Ovary (tissue), 10 donors: ENCODE measurements at places on chromosomes 7 and 10. TPM values are rescaled to one million over a fixed set of nuclear protein-coding genes. Genes with fewer than 3 reads are reported as not detected.

- H3K27ac ChIP-seq, result no peak overlapping the region
- no peaks in the 10 kb centered on the region for H3K27me3 ChIP-seq
- no peak for DNase-seq
These were observed 314.5 kb upstream of the SEMA3C start for GRCh38 chr7:81233208-81233940.

DNA sequence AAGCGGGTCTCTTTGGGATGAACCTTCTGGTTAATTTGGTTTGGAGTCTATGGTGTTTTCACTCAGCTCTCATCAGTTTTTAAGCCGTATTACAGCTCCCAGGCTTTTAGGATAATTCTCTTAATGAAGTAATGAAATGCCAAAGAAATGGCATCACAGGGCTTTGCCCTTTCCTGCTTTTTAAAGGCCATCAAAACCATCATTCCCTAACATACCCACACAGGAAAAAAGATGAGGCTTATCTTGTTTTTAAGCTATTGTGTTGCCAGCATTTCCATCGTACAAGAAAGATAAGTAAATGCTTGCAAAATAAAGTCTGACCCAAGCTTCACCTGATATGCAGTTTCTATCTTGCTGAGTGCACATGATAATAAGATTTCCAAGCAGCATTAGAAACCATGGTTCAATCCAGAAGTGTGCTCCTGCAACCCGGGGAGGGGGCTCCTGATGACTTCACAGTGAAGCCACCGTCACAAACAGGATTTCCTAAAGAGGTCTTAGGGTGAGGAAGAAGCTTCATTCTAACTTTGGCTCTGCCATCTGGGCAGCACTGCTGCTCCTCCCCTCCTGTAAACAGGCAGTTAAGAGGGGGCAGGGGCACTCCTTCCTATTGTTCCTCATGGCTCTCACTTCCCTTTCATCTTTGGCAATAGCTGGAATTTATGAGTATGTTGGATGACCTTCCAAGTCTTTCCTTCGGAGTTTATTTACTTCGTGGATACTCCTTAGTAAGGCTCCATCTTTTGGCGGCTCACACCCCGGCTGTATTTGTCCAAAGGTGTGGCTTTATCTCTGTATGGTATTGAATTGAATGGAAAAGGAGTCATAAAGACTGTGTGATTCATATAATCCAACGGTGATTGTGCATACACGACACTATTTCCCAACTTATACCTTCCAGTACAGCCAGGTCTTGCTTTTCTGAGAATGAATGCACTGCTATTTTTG, 55.2 kb upstream of the FAM133B start:
- no peak overlapping the region for H3K27ac ChIP-seq
- H3K4me1 ChIP-seq, result peaks cover 4% of the 10 kb centered on the region
- no peaks in the 10 kb centered on the region for H3K27me3 ChIP-seq
- no peak for DNase-seq
- H3K4me3 ChIP-seq, result no peak overlapping the region

DNA sequence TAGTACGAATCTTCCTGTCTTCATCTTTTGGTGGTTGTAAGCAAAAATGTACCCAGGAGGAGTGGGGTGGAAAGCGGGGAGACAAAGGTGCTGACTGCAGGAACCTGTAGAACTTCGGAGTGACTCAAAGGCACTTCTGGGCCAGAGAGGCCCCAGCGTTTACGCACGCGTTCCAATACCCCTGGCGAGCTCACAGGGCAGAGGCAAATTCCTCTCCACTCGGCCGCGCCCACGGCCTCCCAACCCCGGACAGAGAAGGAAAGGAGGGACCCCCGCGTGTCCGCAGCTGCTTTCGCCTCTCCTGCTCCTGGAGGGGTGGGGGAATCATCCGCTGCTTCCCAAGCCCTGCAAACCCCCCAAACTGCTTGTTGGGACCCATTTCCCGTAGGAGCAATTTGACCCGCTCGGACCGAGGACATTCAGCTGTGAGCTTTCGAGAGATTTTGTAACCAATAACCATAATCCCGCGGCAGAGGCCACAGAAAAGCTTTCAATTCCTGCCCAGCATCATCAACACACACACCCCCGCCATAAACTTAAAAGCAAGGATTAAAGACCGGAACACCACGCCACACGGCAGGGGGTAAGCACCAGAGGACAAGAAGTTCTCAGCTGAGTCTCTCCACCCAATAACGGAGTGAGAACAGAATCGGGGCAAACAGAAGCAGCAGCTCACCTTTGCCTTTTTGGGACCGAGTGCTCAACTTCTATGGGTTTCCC, 2.3 kb downstream of the IGF2BP3 start:
- no peak overlapping the region for H3K27ac ChIP-seq
- peaks cover 7% of the 10 kb centered on the region for H3K4me1 ChIP-seq
- H3K36me3 ChIP-seq, result no peaks in the 10 kb centered on the region
- DNase-seq, result no peak
- H3K4me3 ChIP-seq, result no peak overlapping the region
- H3K27me3 ChIP-seq, result peaks cover 17% of the 10 kb centered on the region

DNA sequence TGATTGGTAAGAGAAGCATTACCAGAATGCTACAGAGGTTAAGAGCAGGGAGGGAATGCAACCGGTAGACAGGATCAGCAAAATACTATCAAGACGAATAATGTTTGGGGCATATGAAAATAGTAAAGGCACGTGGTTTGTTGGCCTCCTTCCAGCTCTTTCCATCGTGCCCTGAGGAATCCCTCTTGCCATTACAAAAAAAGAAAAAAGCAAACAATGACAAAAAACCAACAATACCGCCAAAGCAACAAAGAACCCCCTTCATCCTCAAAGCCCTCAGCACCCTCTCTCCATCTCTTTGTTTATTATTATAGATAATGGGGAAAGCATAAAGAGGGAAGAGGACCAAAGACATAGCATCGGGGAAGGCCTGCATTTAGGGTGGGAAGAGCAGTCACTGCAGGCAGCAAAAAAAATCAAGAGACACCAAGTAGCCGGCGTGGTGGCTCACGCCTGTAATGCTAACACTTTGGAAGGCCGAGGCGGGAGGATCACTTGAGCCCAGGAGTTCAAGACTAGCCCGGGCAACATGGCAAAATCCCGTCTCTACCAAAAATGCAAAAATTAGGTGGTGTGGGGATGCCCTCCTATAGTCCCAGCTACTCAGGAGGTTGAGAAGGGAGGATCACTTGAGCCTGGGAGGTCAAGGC, 78.0 kb downstream of the HIP1 start:
- H3K4me1 ChIP-seq, result peaks cover 18% of the 10 kb centered on the region
- no peaks in the 10 kb centered on the region for H3K36me3 ChIP-seq
- DNase-seq, result no peak
- no peak overlapping the region for H3K4me3 ChIP-seq
- no peak overlapping the region for H3K27ac ChIP-seq

BMPER gene
- 5.4 TPM for total RNA-seq

DNA sequence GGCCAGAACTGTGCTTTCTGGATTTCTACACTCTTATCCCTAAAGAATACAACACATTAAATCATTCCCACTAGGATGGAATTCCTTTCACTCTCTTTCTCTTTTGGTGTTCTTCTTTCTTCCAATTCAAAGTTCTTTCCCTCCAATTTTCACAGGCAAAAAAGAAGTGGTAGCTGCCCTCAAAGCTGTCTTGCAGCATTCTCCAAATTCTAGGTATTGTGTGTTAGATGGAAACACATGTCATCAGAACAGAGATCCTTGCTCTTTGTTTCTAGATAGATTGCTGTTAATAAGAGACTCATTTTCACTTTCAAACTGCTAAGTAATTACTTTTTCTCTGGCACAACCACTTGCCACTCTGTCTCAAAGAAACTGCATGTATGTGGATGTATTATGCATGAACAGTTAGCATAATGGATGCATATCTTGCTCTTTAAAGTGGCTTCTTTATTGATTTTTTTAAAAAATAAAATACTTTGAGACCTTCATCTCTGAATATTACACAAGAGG, 31.0 kb downstream of the SHTN1 start:
- no peaks in the 10 kb centered on the region for H3K4me1 ChIP-seq
- no peak overlapping the region for H3K4me3 ChIP-seq
- H3K27me3 ChIP-seq, result no peaks in the 10 kb centered on the region
- H3K36me3 ChIP-seq, result no peaks in the 10 kb centered on the region
- no peak overlapping the region for H3K27ac ChIP-seq
- no peak for DNase-seq

DNA sequence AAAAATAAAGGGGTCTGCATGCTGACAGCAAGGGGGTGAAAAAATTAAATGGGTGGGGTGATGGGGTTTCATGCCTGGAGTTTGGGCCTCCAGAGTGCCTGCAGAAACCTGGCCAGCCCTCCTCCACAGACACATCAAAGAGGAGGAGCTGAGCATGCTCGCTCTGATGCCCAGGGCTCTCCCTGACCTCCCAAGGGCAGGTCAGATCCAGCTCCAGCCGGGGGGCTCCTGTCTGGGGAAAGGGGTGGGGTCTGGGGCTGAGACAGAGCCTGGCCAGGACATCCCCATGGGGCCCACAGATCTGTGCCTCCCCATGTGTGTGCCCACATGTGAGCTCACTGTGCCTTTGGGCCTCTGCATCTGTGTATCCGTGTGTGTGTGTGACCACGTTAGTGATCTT, 915 bp upstream of the CALHM1 start:
- no peaks in the 10 kb centered on the region for H3K27me3 ChIP-seq
- no peak overlapping the region for H3K4me3 ChIP-seq
- H3K27ac ChIP-seq, result no peak overlapping the region
- no peaks in the 10 kb centered on the region for H3K36me3 ChIP-seq
- H3K4me1 ChIP-seq, result no peaks in the 10 kb centered on the region

DNA sequence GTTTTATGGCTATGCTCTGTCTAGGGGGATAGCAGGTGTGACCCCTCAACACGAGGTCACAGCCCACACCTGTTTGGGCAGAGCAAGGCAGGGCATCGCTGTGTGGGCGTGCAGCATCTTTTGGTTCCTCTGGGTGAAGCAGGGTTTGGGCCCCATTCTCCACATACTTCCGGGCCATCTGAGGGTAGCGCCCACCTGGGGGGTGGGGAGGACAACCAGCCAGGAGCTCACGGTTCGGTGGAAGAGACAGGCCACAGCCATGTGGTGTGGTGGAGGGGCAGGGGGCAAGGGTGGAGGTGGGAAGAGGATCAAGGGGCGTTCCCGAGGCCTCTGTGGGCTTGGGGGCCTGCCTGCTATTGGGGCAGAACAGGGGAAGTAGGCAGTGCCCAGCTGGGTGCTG, 2.4 kb downstream of the SH2B2 start:
- no peaks in the 10 kb centered on the region for H3K27me3 ChIP-seq
- no peak overlapping the region for H3K27ac ChIP-seq
- H3K4me3 ChIP-seq, result no peak overlapping the region
- peaks cover 7% of the 10 kb centered on the region for H3K4me1 ChIP-seq

DNA sequence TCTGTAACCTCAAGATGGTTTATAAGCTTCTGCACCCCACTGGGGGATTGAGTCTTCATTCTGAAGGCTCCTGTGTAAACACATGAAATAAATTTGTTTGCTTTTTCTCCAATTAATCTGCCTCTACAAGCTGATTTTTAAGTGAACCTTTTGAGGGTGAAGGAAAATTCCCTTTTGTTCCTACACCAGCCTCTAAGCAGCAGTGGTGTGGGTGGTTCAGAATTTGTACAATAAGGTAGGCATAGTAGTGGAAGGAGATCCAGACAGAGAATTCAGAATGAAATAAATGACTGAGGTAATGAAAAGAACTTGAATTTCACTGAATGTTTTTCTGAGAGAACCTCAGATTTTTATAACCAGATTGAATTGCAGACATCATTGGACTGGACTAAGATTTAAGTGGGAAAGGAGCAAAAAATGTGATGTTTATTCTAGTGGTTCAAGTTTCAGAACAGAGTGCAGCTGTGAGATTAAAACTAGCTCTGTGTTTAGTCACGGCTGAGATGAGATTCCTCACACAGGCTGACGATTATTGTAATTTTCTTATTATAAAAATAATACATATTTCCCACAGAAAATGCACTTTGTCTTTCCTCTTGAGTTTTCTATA, 1162.2 kb downstream of the TYW1 start:
- H3K4me1 ChIP-seq, result no peaks in the 10 kb centered on the region
- H3K4me3 ChIP-seq, result no peak overlapping the region
- H3K36me3 ChIP-seq, result no peaks in the 10 kb centered on the region
- DNase-seq, result no peak

DNA sequence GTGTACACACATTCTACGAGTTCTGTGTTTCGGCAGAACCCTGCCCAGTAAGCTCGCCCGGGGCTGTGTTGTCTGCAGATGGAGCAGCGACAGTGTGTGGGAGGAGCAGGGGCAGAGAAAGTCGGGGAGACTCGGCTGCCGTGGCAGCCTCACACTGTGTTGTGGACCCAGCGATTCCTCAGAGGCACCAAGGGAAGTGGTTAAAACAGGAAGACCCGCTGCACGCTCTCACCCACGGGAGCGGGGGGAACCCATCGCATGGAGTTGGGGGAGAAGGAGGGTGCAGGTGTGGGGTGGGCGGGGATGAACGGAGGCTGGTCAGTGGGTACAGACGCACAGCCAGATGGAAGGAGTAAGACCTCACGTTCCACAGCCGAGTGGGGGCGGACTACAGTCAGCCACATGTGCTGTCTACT, 250.2 kb downstream of the ELFN1 start:
- DNase-seq, result no peak
- H3K27ac ChIP-seq, result no peak overlapping the region
- H3K27me3 ChIP-seq, result no peaks in the 10 kb centered on the region
- no peaks in the 10 kb centered on the region for H3K4me1 ChIP-seq
- no peaks in the 10 kb centered on the region for H3K36me3 ChIP-seq
